ENCODE measurements at places on chromosomes 3 and 15. TPM values are rescaled to one million over a fixed set of nuclear protein-coding genes. Genes with fewer than 3 reads are reported as not detected.

CHRNA7 gene
- 3.9 TPM for total RNA-seq

TMF1 gene
- total RNA-seq: 60.2 TPM

IMPG2 gene
- total RNA-seq: not detected

SNX22 gene
- total RNA-seq: 0.15 TPM

SLCO2A1 gene
- 26.3 TPM for total RNA-seq

NEK10 gene
- 0.67 TPM for total RNA-seq

TERC gene
- total RNA-seq: 5.5 TPM

C3orf20 gene
- total RNA-seq: not detected

SCN5A gene
- total RNA-seq: 0.32 TPM

MORC1 gene
- total RNA-seq: not detected

SLC15A2 gene
- total RNA-seq: 3.1 TPM

DAZL gene
- total RNA-seq: not detected

GOLGA8S gene
- 0.08 TPM for total RNA-seq

HRG gene
- not detected for total RNA-seq

TMC3 gene
- 0.08 TPM for total RNA-seq

GOLGA8H gene
- total RNA-seq: not detected

GPR15 gene
- 5.1 TPM for total RNA-seq

ARNT2 gene
- total RNA-seq: 1.6 TPM

AQP9 gene
- 0.98 TPM for total RNA-seq

TPRG1 gene
- 1.8 TPM for total RNA-seq

CBLB gene
- 34.5 TPM for total RNA-seq

SI gene
- total RNA-seq: 66.1 TPM

SAXO2 gene
- 0.93 TPM for total RNA-seq

- peak; percentile 62 for DNase-seq
Measured at GRCh38 chr15:63107895-63108546, 13.6 kb upstream of the LACTB start.

- DNase-seq: peak; percentile 74
Measured at GRCh38 chr15:62059816-62060112, 483 bp downstream of the VPS13C start.

- no peak for DNase-seq
Measured at GRCh38 chr3:78633626-78634025, 1134.2 kb downstream of the ROBO1 start.

- DNase-seq: no peak
Measured at GRCh38 chr3:99126316-99126715, 224.8 kb upstream of the DCBLD2 start.

- DNase-seq: no peak
Measured at GRCh38 chr3:134824791-134825190, 29.7 kb downstream of the EPHB1 start.

- no peak for DNase-seq
Measured at GRCh38 chr3:134085034-134085775, 55.5 kb upstream of the SLCO2A1 start.

DNA sequence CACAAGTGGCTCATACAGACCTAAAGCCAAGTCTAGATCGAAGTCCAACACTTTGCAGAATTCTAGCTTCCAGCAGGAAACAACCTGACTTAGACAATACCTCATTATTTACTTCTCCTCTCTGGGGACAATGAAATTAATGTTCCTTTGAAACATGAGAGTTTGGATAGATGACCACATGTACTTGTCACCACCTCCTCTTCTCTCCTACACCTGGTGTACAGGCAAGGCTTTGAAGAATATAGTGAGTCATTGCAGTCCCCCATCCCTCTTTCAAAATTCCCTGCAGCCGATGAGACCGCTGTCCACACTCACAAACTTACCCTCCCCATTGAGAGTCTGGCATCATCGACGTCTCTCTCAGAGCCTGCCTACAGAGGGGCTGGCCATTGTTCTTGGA is 189.0 kb upstream of the HES1 start:
- peak; percentile 16 for DNase-seq

- no peak for DNase-seq
Measured at GRCh38 chr3:18428036-18428435, 2.9 kb upstream of the SATB1 start.

- DNase-seq: peak; percentile 79
Measured at GRCh38 chr3:49158103-49158709, 7.9 kb downstream of the CCDC71 start.

DNA sequence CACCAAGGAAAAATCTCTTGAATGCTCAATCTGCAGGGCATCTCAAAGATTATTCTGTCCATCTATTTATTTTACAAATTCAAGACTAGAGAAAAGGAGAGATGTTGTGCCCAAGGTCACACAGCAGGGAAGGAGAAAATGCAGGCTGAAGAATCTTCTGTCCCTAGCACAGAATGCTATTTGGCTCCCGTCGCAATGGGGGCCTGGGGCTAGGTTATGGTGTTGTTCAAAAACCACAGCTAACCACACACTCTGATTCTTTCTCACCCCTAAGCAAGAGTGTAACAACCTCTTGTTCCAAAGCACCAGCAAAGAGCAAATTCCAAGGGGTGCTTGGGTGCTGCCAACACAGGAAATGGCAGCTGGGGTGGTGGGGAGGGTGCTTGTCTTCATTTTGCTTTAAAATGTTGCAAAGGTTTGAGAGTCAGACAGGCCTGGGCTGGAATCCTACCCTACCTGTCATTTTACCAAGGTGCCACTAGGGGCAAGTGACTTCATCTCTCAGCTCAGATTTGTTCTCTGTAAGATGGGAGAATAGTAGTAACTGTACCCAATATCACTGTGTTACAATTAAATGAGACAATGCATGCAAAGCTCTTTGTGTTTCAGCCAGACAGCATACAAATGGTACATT is 112.5 kb downstream of the ADAMTS9 start:
- no peak for DNase-seq

GRCh38 chr3:23602971-23603370 is 202.8 kb upstream of the UBE2E1 start:
- no peak for DNase-seq

GRCh38 chr3:184757022-184757651 is 45.3 kb upstream of the MAGEF1 start:
- DNase-seq: peak; percentile 73

DNA sequence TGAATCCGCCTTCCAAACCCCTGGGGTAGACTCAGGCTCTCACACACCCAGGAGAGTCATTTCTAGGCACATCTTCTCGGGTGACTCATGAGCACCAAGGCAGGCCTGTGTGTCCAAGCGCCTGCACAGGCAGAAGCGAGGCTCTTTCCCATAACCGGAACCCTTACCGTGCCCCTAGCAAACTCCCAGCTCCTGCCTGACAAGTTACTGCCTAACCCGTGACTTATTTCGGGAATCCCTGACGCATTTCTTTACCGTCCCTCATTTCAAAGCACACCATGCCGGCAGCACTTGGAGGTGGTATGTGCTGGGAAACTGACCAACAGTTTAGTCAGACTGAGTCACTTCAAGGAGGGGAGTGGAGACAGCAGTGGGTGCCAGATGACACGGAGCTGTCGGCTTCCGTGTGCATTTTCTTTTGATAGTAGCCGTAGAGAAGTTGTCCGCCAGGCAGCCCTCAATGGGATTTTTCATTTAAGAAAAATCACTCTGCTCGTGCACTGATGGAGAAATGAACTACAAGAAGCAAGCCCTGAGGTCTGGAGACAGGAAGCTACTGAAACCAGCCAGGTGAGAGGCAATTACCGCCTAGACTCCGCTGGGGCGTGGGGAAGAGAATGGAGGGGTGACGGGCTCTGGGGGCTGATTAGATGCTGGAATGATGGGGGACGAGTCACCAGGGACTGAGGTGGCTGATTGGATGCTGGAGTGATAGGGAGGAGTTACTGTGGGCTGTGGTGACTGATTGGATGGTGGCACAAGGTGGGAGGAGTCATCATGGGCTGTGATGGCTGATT is 17.3 kb upstream of the HRH1 start:
- DNase-seq: no peak

- no peak for DNase-seq
Measured at GRCh38 chr3:14943042-14943441, 4.3 kb upstream of the NR2C2 start.

DNA sequence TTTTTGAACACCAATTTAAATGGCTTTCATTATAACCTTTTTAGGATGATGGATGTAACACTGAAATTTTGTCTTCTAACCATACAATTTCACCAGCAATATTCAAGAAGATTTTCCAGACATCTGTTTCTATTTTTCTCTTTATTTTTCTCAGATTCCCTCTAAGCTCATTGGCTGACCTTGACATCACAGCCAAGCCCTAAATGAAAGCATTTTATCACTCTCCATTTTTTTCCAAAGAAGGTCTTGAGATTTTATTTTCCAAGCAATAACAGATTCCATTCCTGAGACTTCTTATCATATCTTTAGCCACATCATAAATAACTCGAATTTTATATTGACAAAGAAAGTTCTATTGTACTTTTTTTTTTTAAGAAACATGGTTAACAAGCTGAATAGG is 392.6 kb upstream of the THBS1 start:
- no peak for DNase-seq

GRCh38 chr3:84906065-84906464 is 52.7 kb upstream of the CADM2 start:
- no peak for DNase-seq

GRCh38 chr15:44595656-44596510 is 58.9 kb downstream of the EIF3J start:
- no peak for DNase-seq

- peak; percentile 93 for DNase-seq
Measured at GRCh38 chr3:183285828-183286457, 32.9 kb downstream of the B3GNT5 start.

DNA sequence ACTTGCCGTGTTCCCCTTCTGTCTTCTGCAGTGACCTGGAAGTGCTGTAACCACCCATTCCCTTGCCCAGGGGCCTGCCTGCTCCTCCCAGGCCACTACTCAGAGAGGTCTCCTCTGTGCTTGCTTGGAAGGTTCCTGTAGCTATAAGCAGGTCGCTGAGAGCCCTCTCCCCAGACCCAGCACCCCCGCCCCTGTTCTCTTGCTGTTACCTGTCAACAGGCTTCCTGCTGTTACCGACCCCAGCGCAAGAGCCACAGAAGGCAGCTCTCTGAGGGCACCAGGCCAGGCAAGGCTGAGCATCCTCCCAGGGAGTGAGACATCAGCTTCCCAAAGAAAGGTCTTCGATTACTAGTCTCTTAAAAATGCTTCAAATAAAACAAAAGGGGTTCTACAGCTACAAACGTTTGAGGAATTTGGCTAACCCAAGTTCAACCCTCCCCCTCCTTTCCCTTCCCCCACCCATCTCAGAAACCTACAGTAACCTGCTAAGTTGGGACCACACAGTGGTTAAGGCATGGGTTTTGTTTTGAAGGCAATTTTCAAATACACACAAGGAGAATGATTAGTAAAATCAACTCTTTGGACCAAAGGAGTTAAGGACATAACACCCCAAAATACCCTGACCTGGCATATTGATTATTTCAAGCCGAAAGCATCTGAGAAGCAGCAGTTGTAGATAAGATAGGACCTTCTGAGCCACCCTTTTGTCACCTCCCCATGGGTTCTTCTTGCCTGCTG is 74.9 kb upstream of the MFGE8 start:
- DNase-seq: no peak

DNA sequence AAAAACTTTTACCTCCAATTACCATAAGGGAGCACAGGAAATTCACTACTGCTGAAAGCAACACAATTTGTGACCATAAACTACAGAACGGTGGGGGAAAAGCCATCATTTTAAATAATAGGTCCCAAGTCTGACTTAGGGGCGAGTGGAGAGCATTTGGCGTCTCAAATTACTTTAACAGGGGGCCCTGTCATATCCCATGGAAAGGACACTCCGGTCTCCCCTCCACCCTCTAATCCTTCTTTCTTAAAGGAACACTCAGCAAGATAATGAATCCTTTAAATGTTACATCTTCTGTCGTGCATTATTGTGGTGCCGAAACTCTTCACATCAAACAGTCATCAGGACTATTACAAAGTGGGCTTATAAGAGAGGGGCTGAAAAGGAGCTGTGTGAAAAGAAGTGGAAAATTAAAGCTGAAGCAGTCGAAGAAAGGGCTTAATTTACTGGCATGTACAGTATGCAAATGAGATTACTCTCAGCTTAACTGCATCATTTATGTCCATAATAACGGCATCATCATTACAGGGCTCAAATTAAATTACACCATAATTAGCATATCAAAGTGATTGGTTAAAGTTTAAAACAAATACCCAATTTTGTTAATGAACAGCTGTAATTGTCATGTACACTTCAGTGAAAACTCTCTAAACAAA is 342.2 kb downstream of the FOXP1 start:
- DNase-seq: no peak

DNA sequence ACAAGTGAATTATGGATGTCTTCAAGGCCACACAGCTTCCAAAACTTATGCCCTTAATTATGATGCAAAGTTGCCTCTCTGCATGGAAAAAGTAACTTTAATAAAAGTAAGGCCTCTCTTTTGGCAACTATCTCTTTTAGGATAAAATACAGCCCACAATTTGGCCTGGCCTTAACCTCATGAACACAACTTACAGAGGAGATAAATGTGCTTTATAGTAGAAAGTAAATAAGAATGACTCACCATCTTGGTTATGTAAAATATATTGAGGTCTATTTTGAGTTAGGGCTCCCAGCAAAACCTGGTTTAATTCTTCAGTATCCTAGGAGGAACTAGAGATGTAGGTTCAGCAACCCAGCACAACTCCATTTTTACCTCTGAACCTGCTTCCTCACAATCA is 164.0 kb downstream of the ROBO2 start:
- DNase-seq: no peak

DNA sequence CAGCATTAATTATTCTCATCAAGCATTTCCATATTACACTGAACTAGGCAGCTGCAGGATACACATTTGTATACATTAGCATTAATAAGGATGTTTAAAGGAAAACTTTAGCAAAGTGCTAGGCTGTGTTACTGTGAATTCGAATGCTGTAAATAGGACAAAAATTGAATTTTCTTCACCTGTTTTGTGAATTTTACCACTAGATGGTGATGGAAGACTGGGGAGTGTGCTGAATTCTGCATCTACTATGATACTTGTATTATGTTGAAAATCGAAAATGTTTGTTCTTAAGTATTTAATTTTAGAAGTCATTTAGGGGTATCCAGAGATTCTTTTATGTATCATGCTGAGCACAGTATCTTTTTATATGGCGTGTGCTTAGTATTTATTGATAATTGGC is 12.3 kb upstream of the P2RY14 start:
- no peak for DNase-seq

DNA sequence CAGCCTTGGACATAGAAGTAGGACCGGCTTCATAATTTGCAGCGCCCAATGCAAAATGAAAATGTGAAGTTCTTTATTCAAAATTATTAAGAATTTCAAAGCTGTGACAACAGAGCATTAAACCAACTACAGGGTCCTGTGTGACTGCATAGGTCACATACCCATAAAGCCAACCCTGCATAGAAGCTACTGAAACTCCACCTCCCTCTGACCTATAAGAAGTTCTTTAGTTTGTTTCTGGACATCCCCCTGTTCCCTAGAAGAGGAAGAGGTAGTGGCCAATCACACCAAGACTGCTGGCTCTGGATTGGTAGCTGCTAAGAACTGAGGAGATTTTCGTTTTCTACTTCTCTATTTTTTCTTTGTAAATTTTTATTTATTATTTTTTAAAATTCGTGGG is 9.0 kb upstream of the SELENOT start:
- DNase-seq: no peak

GRCh38 chr15:101376615-101377395 is 81.8 kb upstream of the SNRPA1 start:
- DNase-seq: no peak

GRCh38 chr15:50145451-50145872 is 26.4 kb upstream of the ATP8B4 start:
- no peak for DNase-seq

- DNase-seq: no peak
Measured at GRCh38 chr3:188707381-188708288, 464.1 kb upstream of the TPRG1 start.

All from colonic mucosa (tissue), 4 donors.